Neural progenitor cell (in vitro differentiated cells): ENCODE measurements at places on chromosomes 6 and 20. TPM values are rescaled to one million over a fixed set of nuclear protein-coding genes. Genes with fewer than 3 reads are reported as not detected.

GRCh38 chr6:170405311-170405975, 98.9 kb downstream of the FAM120B start:
- DNase-seq = no peak
- H3K4me1 ChIP-seq = peaks cover 23% of the 10 kb centered on the region
- H3K36me3 ChIP-seq = no peaks in the 10 kb centered on the region

The DNAH8 gene
- 0.09 and 1.1 TPM in 2 replicates for total RNA-seq

GRCh38 chr20:52493171-52493721, 301.7 kb upstream of the ZFP64 start:
- no peaks in the 10 kb centered on the region for H3K27me3 ChIP-seq
- no peak overlapping the region for H3K27ac ChIP-seq
- H3K4me1 ChIP-seq = no peaks in the 10 kb centered on the region
- no peaks in the 10 kb centered on the region for H3K36me3 ChIP-seq

GRCh38 chr6:34667481-34668238, 28.9 kb downstream of the ILRUN start:
- no peaks in the 10 kb centered on the region for H3K36me3 ChIP-seq
- no peaks in the 10 kb centered on the region for H3K4me1 ChIP-seq
- H3K4me3 ChIP-seq = no peak overlapping the region
- no peaks in the 10 kb centered on the region for H3K27me3 ChIP-seq
- H3K27ac ChIP-seq = no peak overlapping the region

DNA sequence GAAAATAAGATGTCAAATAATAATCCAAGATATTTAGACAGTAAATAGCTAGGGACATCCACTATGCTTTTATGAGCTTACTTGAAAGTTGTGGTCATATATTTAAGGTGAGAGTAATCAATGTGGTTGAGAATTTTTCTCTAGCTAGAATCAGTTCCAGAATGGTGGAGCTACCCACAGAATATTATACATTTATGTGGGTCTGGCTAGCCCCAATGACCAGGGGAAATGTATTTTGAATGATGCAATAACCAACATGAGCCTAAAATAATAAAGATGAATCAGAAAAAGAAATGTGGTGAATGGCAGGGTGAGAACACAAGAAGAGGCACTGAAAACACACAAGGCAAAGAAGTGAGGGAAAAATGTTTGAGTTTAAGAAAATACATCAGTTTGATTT, 325.7 kb downstream of the TBC1D32 start:
- no peak overlapping the region for H3K27ac ChIP-seq
- no peaks in the 10 kb centered on the region for H3K27me3 ChIP-seq
- no peak overlapping the region for H3K4me3 ChIP-seq
- DNase-seq = no peak
- H3K36me3 ChIP-seq = no peaks in the 10 kb centered on the region

GRCh38 chr6:43771858-43772680, 2.1 kb downstream of the VEGFA start:
- H3K27ac ChIP-seq = no peak overlapping the region
- H3K4me1 ChIP-seq = peaks cover 39% of the 10 kb centered on the region
- peak overlapping the region; percentile 70 for H3K4me3 ChIP-seq
- H3K36me3 ChIP-seq = no peaks in the 10 kb centered on the region
- H3K27me3 ChIP-seq = peaks cover 5% of the 10 kb centered on the region
- DNase-seq = peak; percentile 73

DNA sequence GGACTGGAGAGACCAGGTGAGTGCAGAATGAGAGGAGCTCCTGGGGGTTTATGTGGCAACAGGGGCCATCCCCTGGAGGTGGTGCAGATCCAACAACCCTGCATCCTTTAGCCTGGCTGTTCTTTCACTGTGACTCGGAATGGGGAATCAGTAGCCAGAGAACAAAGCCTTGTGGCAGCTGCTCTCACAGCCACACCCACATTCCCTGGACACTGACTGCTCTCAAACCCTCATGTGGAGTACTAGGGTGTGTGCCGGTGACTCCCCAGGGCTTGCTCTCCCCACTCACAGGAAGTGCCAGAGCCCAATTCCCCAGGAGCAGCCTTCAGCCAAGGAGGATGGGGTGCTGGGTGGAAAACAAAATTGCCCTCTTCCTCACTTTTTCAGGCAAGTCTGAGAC, 30.2 kb upstream of the GGTLC1 start:
- H3K36me3 ChIP-seq = no peaks in the 10 kb centered on the region
- H3K27ac ChIP-seq = no peak overlapping the region
- no peak overlapping the region for H3K4me3 ChIP-seq
- no peaks in the 10 kb centered on the region for H3K27me3 ChIP-seq
- H3K4me1 ChIP-seq = no peaks in the 10 kb centered on the region

DNA sequence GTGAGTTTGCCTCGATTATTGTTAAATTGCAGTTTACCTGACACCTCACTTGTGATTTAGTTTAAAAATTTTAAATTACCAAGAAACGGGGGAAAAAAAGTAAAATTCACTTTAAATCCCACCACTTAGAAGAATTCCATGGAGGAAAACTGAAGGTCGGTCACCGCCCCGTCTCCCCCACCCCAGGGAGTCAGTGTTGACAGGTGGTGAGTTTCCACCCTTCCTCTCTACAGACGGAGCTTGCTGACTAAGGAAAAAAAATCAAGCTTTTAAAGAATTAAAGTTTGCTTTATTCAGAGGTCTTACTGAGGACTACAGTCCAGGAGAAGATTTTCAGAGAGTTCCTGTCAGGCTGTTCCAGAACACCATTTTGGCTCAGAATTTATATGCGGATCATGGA, 42.3 kb downstream of the SLC22A1 start:
- no peaks in the 10 kb centered on the region for H3K27me3 ChIP-seq
- DNase-seq = no peak

The STX11 gene
- total RNA-seq = 0.06 TPM in 1 of 2 replicates, not detected in the other
